Tibial nerve (tissue), 4 donors: ENCODE measurements at places on chromosomes 16 and 17. TPM values are rescaled to one million over a fixed set of nuclear protein-coding genes. Genes with fewer than 3 reads are reported as not detected.

C16orf87 gene
- total RNA-seq = 5.1 TPM

GRCh38 chr16:11205754-11206581, 50.0 kb downstream of the SOCS1 start:
- no peak for DNase-seq

CTRB1 gene
- 24.3 TPM for total RNA-seq

GRCh38 chr17:69959283-69959682, 115.7 kb upstream of the KCNJ16 start:
- no peak for DNase-seq

DNA sequence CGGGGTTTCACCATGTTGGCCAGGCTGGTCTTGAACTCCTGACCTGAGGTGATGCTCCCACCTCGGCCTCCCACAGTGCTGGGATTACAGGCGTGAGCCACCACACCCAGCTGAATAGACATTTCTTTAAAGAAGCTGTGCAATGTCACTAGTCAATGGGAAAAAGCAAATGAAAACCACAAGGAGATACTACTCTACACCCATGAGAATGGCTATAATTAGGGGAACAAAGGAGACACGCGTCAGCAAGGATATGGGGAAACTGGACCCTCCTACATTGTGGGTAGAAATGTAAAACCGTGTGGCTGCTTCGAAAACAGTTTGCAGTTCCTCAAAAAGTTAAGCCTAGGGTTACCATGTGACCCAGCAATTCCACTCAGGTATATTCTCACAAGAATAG, 103.4 kb downstream of the VPS53 start:
- DNase-seq = no peak

DNA sequence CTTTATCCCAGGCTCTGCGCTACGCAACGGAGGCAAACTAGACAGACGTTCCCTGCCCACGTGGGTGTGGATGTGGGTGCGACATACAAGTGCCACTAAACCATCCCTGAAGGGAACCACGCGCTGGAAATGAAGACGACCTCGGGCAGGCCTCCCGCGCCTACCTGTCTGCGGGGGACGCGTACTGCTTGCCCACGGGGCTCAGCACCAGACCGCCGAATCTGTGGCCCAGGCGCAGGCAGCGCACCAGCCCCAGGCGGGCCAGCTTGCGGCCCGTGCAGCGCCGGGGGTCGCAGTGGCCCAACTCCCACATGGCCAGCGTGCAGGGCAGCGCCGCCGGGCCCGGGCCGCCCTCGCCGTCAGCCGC, 480 bp downstream of the TSR3 start:
- DNase-seq = no peak

TMIGD1 gene
- total RNA-seq = not detected

- no peak for DNase-seq
Observed at GRCh38 chr17:80800481-80801391, 190.9 kb upstream of the CHMP6 start.

CLDN7 gene
- total RNA-seq = not detected

IQCK gene
- total RNA-seq = 51.3 TPM

- no peak for DNase-seq
Observed at GRCh38 chr17:283911-284675, 68.5 kb downstream of the RPH3AL start.

ZNF48 gene
- 7.5 TPM for total RNA-seq

DNA sequence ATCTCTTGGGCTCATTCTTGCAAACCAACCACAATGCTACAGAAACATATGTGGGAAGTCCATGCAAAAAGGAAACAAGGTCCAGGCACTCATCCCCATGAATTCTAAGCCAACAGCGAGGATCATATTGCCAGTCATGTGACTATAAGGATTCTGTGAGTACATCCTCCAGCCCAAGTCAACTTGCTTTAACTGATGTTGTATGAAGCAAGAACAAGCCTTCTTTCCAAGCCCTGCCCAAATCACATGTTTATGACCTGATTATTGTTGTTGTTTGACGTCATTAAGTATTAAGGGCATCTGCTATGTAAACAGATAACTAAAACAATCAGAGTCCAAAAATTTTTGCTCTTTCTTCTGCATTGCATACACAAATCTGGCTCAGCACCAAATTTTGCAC, 78.2 kb upstream of the MON1B start:
- DNase-seq = no peak

- no peak for DNase-seq
Observed at GRCh38 chr17:13152501-13152900, 134.7 kb upstream of the ELAC2 start.

THRA gene
- 86.1 TPM for total RNA-seq

TEX19 gene
- total RNA-seq = not detected
